ENCODE measurements at places on chromosomes 4 and X.

DNA sequence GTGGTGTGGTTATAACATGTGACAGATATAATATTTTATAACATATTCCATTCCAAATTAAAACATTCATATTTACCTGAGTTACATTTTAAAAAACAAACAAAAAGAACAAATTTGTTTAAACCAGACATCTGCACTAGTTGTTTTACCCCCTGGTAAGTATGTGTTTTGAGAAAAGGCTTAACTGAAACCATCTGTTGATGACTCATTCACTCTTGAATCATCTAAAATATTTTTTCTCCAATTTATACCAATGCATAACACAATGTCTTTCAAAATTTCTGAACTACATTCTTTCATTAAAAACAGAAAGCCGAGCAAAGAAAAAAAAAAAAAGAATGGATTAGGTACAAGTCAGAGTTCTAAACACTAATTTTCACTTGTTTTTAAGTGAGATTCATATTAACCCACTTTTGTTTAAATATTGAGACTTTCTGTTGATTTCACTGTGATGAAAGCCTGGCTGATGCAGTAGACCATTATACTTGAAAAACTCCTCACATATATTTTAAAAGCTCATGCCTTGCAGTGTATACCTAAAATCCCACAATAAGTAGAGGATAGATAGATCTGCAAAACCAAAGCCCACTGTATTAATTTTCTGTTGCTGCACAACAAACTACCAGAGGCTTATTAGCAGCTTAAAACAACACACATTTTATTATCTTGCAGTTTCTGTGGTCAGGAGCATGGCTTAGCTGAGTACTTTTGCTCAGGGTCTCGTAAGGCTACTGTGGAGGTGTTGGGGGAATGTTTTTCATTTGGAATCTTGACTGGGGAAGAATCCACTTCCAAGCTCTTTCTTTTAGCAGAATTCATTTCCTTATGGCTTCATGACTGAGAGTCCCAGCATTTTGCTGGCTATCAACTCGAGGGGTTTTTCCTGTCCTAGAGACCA is 221.5 kb downstream of the PCDH18 start:
- no peak for DNase-seq

- DNase-seq, result no peak
Measured at GRCh38 chr4:106493086-106493485, 124.5 kb upstream of the GIMD1 start.

GRCh38 chr4:161655148-161655547 is 508.7 kb downstream of the FSTL5 start:
- DNase-seq, result no peak

DNA sequence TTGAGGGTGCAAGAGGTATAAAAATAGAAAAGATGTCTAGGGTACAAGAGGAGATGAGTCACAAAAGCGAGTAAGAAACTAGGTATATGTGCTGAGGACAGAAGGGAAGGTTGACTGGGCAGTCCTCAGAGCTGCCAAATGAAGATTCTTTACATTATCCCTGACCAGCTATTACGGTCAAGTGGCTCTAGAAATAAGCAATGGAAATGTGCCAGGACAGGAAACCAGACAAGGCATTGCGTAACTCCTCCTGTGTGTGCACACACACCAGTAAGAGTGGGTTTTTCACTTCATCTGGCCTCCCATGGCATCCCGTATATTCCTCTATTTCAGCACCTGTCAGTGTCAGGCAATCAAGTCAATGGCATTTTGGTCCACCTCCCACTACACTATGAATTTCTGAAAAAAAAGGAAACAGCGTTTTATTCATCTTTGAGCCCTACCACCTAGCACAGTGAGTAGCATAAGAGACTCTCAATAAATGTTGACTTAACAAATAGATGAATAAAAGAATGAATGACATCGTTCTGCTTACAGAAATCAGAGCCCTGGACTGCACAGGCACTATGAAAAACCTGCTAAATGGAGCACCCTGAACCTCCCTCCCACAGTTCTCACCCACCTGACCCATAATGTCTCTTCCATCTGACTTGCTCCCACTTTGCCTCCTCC is 62.6 kb upstream of the KLF3 start:
- DNase-seq, result no peak

DNA sequence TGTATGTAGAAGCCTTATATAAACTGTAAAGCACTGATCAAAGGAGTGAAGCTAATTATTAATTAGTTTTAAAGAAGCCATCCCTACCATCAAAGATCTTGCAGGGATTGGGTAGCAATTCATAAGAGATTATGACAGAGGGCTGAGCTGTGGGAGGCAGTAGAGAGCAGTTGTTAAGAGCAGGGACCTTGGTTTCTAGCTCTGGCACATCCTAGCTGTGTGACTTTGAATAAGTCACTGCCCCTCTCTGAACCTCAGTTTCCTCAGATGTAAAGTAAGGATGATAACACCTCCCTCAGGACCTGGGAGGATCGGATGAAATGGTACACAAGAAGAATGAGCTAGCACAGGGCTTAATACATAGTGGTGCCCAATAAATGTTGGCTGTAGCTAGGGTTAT is 45.4 kb downstream of the APLN start:
- no peak for DNase-seq

- no peak for DNase-seq
Measured at GRCh38 chr4:58453956-58454355, 1343.8 kb upstream of the IGFBP7 start.

DNA sequence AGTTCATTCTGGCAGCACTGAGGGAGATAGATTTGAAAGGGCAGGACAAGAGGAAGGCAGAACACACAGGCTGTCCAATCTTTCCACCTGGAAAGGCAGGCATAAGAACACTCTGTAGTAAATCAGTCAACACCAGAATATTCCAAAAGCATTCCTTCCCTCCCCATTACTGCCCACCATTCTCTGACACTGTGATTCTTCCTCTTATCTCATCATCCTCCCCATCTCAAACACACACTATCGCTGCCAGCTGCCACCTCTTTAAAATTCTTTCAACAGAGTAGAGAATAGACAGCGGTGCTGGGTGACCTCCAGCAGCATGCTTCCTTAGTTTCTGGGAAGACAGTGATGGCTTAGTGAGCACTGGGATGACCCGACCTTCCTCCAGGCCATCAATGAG is 53.7 kb upstream of the MYOZ2 start:
- no peak for DNase-seq

GRCh38 chr4:67615119-67615518 is 56.6 kb downstream of the STAP1 start:
- DNase-seq, result no peak

- DNase-seq, result no peak
Measured at GRCh38 chr4:85084371-85085094, 118.0 kb upstream of the WDFY3 start.

GRCh38 chr4:100280807-100281206 is 90.5 kb upstream of the DDIT4L start:
- no peak for DNase-seq

DNA sequence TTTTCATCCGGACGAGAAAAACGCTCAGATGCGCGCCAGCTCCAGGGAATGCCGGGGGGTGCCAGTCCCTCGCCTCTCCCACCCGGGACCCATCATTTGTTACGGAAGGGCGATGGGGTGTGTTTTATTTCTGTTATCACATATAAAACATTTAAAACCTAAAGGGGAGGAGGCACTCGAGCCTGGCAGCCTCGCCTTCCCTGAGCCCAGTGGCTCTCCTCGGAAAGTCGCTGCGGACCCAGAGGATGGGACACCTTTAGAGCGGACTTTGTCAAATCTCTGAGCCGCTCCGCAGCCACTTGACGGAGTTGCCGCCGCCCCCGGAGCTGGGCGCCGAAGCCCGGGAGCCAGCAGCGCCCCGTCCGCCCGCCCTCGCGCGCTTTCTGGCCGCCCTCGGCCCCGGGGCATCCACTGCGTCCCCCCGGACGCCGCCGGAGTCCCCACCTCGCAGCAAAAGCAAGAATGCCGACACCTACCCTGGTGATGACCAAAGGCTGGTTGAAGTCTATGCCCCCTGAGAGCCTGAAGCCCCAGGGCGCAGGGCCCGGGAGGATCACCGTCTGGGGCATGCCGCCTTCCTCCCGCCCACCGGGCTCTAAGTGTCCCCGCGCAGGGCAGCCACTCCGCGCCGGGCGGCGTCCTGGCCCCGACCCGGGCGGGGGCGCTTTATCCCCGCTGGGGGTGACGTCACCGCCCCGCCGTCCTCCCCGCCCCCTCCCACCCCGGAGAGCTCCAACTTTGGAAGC is at the start of gene PDLIM3:
Gene PDLIM3 (minus strand): TSS at position 642 of the 746 bp plus-strand sequence. CDS start 73 bp downstream, at position 569.
- DNase-seq, result peak; percentile 32

GRCh38 chr4:79472693-79473438 is 64.8 kb upstream of the GK2 start:
- DNase-seq, result no peak

DNA sequence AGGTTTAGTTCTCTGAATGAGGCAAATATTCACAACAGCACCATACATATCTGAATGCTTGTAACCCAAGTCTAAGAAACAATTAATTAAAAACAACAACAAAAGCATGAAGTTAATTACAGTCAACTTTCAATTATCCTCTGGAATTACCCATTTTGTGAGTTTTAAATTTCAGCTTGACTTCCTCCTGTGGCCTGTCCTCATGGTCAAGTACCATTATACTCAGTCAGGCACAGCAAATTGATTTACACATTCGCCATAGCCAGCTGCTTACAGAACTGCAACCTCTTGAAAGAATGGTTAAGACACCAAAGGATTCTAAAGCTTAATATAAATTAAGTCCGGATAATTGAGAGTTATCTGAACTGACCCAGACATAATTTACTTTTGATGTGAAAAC is 306.5 kb downstream of the CAMK2D start:
- DNase-seq, result no peak

DNA sequence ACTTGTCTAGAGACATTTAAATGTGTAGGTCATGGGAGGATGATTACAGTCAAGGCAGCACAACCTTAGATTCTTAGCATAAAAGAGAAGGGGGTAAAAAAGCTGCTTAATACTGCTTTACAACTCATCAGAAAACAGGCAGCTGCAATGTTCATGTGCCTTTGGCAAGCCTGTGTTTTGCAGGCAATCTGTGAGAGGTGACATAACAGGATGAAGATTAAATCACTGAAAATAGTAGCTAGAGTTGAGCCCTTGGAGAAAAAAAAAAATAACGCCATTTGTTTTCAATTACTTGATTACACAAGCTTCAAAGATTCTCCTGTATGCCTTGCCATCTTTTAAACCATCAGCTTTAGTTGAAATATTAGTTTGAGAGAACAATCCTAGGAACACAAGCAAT is 847.6 kb upstream of the LCORL start:
- DNase-seq, result no peak

GRCh38 chrX:50157545-50158135 is 43.2 kb downstream of the AKAP4 start:
- no peak for DNase-seq

- DNase-seq, result no peak
Measured at GRCh38 chr4:110533940-110534339, 58.0 kb downstream of the ENPEP start.
